ENCODE measurements at places on chromosomes 7 and 10. TPM values are rescaled to one million over a fixed set of nuclear protein-coding genes. Genes with fewer than 3 reads are reported as not detected.

DNA sequence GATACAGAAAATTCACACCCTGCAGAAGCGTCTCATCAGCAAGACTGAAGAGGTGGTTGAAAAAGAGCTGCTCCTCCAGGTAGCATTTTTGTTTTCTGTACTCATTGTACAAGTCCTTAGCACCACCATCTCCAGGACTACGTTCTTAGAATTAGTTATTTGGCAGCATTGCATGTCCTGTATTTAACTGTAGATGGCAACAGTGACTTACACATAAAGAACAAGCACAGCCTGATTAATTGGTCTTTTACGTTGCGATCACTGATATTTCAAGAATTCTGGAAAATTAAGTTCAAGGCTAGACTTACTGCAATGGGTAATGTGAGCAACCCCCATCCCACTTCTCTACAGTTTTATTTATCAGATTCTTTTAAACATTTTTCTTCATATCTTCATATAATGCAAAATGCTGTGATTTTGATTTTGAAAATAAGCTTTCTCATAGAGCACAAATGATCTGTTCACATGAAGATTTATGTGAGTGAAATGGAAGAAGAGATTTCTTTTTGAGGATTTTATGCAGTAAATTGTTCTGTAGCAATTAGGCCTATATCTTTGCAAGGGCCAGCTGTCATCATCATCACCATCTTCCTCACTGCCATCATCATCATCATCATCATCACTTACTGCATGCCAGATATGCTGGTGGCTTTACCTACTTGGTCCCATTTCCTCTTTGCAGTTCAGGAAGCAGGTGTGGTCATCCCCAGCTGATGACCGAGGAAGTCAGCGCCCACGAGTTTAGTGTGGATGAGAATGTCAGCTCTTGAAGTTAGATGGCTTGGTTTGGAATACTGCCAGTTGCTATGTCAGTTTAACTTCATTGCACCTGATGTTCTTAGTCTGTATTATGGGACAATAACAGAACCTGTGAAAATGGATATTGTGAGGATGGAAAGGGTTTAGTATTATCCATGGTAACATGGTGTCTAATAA is 53.4 kb downstream of the CFAP58 start:
- DNase-seq = no peak

- no peak for DNase-seq
These were observed 286.9 kb upstream of the NFE2L3 start for GRCh38 chr7:25864943-25865751.

- no peak for DNase-seq
These were observed 5.2 kb downstream of the MARVELD1 start for GRCh38 chr10:97718659-97719142.

DNA sequence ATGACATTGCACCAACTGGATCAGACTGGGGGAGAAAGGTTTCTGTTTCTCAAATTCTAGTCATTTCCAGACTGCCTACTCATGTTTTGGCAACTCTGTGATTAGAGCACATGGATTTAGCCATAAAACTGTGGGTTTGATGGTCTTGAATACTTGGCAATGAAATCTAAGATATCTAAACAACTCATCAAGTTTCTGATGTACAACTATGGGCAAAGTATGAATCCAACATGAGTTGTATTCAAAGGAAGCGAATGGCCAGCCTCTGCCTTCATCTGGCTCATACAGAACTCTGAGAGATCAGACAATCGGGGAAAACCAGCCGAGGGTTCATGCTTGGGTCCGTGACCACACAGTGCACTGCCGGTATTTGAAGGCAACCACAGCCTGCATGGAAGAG is 144.3 kb downstream of the ADAM12 start:
- no peak for DNase-seq

The PHKG1 gene
- 8.9 TPM for total RNA-seq

The ELMO1 gene
- 79.4 TPM for total RNA-seq

DNA sequence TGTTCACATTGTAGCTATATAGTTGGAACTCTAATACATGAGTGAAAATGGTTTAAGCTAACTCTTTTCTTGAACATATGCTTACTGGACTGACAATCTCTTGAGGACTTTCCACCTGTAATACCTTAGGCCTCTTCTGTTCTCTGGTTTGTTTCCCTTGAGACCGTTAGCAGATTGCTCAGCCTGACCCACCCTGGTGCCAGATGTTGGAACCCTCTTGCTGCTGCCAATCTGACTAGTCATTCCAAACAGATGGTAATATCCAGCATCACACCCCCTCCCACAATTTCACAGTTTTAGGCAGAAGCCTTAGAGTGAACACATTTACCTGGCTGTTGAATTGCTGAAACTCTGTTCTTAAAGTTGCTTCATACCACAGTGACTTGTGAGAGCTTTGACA is 18.7 kb downstream of the CALD1 start:
- no peak for DNase-seq

DNA sequence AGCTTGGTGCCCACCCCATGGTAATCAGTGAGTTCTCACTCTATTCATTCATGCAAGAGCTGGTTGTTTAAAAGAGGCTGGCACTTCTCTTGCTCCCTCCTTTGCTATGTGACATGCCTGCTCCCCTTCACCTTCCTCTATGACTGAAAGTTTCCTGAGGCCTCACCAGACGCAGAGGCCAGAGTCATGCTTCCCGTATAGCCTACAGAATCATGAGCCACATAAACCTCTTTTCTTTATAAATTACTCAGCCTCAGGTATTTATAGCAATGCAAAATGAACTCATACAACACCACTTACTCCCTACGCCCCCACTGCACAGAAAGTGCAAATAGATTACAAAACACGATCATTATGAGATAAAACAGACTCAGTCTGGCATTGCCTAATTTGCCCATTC is 39.0 kb downstream of the SEC61G start:
- DNase-seq = no peak

GRCh38 chr10:66747451-66747850 is 178.4 kb upstream of the LRRTM3 start:
- DNase-seq = no peak

- no peak for DNase-seq
These were observed 159.8 kb downstream of the POU6F2 start for GRCh38 chr7:39137480-39137879.

The LRRC61 gene
- total RNA-seq = 10.8 TPM

DNA sequence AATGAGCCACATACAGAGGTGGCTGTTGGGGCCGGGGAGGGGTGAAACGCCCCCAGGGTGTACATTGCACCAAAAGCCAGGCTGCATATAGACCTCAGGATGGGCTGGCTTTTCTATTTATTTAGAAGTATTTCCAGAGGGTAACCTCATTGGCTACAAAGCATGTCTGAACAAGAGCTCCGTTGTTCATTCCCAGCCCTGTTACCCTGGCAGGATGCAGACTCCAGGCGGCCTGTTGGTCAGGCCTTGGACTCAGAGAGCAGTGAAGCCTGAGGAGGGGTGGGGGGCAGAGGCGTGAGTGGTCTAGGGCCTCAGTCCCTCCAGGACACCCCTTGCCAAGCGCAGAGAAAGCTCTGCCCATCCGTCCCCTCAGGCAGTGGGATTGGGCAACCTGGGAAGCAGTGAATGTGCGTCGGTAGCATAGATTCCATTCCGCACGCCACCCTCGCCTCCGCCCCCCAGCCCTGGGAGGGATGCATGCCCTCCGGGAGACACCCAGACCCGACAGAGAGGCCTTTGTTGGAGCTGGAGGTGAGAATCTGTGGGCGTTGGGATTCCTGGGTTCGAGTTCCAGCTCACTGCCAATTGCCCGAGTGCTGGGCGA is 41.9 kb downstream of the TCF7L2 start:
- DNase-seq = no peak

The LMOD2 gene
- total RNA-seq = not detected

The PDLIM1 gene
- 1.4 TPM for total RNA-seq

GRCh38 chr7:88338503-88338902 is 31.8 kb upstream of the STEAP4 start:
- no peak for DNase-seq

GRCh38 chr7:28037220-28038010 is 143.2 kb downstream of the JAZF1 start:
- no peak for DNase-seq

The TSPAN12 gene
- not detected for total RNA-seq

The SFTPA2 gene
- total RNA-seq = not detected

The CHCHD1 gene
- total RNA-seq = 7.2 TPM
